Left renal cortex interstitium (tissue), 4 donors: ENCODE measurements at places on chromosomes 5 and 9.

DNA sequence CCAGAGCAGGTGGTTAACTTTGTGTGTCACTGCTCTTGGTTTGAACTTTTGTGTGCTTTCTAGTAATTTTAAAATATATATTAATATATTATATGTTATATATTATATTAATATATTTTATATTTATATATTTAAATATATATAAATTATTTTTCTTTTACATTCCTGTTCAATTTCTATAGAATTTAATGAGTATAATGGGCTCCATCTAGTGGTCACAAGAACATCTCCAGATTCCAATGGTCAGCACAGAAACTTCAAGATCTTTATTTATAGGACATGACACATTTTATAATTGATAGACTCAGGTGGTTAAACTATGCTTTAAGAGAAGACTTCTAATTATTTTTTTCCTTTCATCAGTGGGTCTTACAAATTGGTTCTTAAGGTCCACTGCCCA is 39.1 kb downstream of the COL23A1 start:
- DNase-seq = no peak

GRCh38 chr5:118984602-118985001 is 3.7 kb downstream of the DTWD2 start:
- no peak for DNase-seq

GRCh38 chr5:32272746-32273145 is 40.0 kb downstream of the MTMR12 start:
- DNase-seq = no peak

- no peak for DNase-seq
Measured at GRCh38 chr9:103902263-103902662, 191.8 kb upstream of the SMC2 start.

GRCh38 chr9:107606149-107606790 is 116.7 kb upstream of the KLF4 start:
- DNase-seq = no peak
